Hypothalamus (tissue), 51 donors: ENCODE measurements at places on chromosomes 11 and 22.

GRCh38 chr11:28834877-28835276, 726.7 kb downstream of the METTL15 start:
- DNase-seq = no peak

DNA sequence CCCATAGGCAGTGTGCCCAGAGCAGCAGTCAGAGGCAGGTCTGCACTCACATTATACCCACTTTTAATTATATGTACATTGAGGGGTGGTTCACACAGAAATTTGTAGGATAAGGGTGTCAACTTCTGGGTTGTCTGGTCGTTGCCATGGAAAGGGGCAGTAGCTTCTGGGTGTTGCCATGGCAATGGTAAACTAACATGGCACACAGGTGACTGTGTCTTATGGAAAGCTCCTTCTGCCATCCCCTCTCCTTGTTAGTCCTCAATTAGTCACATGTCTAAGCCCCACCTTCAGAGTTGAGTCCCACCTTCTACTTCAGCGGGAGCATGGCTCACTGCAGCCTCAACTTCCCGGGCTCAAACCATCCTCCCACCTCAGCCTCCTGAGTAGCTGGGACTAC, 56.3 kb upstream of the ATXN10 start:
- DNase-seq = no peak

- no peak for DNase-seq
Observed at GRCh38 chr11:33347490-33348125, 90.4 kb downstream of the HIPK3 start.

DNA sequence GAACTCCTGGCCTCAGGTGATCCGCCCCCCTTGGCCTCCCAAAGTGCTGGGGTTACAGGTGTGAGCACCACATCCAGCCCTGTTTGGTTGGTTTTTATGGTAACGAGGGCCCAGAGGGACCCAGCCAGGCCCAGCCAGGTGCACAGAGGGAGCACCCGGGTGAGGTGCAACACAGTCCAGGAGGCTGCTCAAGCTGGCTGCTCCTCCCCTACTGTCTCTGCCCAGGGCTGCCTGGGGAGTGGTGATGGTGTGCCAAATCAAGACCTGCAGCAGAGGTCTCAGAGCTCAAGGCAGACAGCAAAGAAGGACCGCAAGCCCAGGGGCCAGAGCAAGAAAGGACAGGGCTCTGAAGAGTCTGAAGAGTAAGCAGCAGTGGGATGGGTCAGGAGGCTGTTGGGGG, 1.4 kb downstream of the TSGA10IP start:
- no peak for DNase-seq
